ENCODE measurements at places on chromosomes 3 and 15. TPM values are rescaled to one million over a fixed set of nuclear protein-coding genes. Genes with fewer than 3 reads are reported as not detected.

Gene ABI3BP
- total RNA-seq: 3.5 TPM

Gene KAT2B
- 8.7 TPM for total RNA-seq

Gene DMXL2
- total RNA-seq: 20.6 TPM

Gene GOLGA8M
- 0.52 TPM for total RNA-seq

Gene ACKR2
- 0.26 TPM for total RNA-seq

Gene FAM81A
- total RNA-seq: under 0.01 TPM

Gene RPL29
- 896 TPM for total RNA-seq

Gene FES
- total RNA-seq: 30.7 TPM

Gene GHRL
- total RNA-seq: not detected

Gene CYP19A1
- total RNA-seq: 1.8 TPM

Gene CLRN1
- total RNA-seq: not detected

Gene POLQ
- total RNA-seq: 1.9 TPM

Gene TBC1D23
- 50.2 TPM for total RNA-seq

Gene ZNF80
- total RNA-seq: not detected

Gene IQCF5
- not detected for total RNA-seq

Gene UROC1
- not detected for total RNA-seq

Gene GJD2
- total RNA-seq: not detected

Gene SH3BP5
- 51.4 TPM for total RNA-seq

Gene KY
- total RNA-seq: 0.69 TPM

Gene PRSS50
- not detected for total RNA-seq

Gene TMOD2
- 5.2 TPM for total RNA-seq

Gene TMEM45A
- 13.7 TPM for total RNA-seq

Gene KCNAB1
- total RNA-seq: under 0.01 TPM

Measured in bronchial smooth muscle cell (primary cell).